Uterus (tissue), 4 donors: ENCODE measurements at places on chromosomes 4 and X. TPM values are rescaled to one million over a fixed set of nuclear protein-coding genes. Genes with fewer than 3 reads are reported as not detected.

GRCh38 chr4:169108303-169108702, 98.2 kb upstream of the CBR4 start:
- no peak for DNase-seq

GRCh38 chr4:110107866-110108265, 90.5 kb downstream of the ELOVL6 start:
- no peak for DNase-seq

GRCh38 chr4:89837385-89837992, 528 bp upstream of the SNCA start:
- peak; percentile 25 for DNase-seq

DNA sequence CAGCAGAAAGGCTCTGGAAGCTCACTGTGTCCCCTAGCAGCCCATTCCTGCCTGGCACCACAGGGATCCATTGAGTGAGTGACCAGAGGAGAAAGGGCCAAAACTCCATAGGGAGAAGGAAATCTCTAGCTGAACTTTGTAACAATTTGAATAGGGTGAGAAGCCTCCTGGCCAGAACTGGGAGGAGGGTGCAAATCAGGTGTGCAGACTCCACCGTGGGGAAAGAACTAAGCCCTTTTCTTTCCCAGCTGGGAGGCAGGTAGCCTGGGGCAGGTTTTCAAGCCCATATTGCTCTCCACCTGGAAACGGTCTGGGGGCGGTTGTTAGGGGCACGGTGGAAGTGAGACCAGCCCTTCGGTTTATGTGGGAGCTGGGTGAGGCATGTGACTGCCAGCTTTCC, 227.2 kb downstream of the SNCA start:
- no peak for DNase-seq

GRCh38 chr4:78687818-78688217, 88.3 kb upstream of the BMP2K start:
- DNase-seq = no peak

DNA sequence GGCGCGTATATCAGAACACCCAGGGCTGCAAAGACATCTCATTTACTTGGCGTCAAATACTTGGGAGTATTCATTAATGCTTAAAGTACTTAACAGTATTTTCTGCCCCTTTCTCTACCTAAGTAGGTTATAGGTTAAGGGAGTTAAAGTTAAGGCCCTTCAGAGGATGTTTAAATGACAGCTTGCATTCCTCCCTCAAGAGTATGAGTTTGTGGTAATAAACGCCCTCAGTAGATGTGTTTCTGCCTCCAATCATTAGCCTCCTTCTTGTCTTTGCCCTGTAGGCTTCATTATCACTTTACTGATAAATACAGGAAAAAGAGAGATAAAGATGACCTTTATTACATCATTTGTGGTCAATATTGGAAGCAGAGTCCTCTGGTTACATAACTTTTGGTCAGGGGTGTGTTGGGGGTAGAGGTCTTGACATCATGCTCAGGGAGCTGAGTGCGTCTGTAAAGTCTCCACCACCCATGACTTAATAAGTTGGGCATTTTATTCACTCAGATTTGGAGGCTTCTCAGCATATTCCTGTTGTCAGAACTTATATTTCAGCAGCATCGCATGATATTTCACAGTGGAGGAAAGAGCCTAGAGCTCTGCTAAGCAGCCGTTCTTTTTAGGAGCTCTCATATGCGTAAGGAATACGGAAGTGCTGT, 145.9 kb downstream of the CPE start:
- DNase-seq = no peak

- no peak for DNase-seq
Measured at GRCh38 chr4:24568425-24568824, 15.9 kb downstream of the DHX15 start.

GRCh38 chr4:186854256-186854655, 130.6 kb upstream of the FAT1 start:
- no peak for DNase-seq

GRCh38 chr4:98794565-98795205, 134.2 kb downstream of the EIF4E start:
- no peak for DNase-seq

DNA sequence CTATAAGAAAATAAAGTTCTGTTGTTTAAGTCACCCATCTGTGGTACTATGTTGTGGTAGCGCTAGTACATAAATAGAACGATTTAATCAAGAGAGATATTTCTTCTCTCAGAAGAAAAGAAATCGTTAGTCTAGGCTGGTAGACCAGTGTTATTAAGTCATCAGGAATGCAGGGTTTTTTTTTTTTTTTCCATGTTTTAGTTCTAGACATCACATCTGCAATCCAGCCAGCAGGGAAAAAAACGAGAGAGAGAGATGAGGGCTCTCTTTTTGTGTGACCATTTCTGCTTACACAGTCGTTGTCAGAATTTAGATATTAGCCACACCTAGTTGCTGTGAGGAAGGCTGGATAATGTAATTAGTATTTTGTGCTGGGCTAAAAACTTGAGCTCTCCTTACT, 417.4 kb downstream of the TMA16 start:
- no peak for DNase-seq

DNA sequence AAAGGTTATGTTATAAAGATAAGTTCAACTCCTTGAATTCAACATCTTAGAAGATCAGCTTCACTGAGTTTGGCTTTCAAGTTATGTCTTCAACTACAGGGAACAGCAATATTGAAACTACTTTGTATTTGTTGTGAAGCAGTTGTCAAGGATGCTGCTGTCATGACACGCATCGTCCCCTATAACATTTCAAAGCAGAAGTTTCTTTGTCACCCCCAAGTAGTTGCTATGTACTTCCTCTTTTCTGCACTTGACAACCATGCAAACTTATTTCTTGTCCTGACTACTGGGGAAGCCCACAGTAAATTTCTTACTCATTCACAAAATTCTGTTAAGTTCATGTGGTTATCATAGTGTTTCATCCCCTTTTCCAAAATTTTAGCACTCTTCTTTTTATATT, 14.3 kb downstream of the ANTXR2 start:
- no peak for DNase-seq

DNA sequence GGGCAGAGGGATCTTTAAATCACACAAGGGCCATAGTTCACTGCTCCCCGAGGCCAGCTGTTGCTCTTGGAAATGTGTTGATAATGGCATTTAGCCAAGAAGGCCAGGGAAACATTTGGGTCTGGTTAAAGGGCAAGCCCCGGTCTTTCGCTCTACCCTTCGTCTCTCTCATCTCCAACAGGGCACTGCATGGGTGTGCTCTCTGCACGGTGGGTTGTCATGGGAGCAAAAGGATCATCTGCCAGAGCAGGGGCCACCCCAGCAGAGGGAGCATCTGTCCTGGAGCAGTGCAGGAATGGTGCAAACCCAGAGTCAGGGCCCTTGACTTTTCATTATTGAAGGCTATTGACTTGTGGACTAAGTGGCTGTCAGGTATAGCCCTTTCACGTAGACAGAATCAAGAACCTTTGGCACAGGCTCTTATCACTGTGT, 22.7 kb upstream of the PGRMC2 start:
- no peak for DNase-seq

GRCh38 chr4:155899891-155900290, 3.6 kb upstream of the TDO2 start:
- no peak for DNase-seq

- DNase-seq = no peak
Measured at GRCh38 chrX:332496-332860, 13.9 kb upstream of the GTPBP6 start.

DNA sequence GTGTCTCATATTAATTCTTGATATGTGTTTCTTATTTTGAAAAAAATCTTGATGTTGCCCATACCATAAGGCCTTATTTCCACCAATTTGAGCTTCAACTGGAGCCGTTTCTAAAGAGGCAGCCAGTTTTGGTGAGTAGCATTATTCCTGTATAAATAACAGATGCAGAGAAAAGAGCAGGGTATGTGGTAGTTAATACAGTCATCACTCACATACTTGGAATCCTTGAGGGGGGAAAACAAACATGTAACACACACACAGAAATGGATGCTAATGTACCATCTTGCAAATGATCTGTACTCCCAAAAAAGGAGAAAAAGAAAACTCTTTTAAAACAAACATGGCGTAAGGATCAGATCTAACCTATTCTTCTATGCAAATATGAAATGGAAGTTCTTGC, 389.7 kb downstream of the GPM6A start:
- DNase-seq = no peak

- no peak for DNase-seq
Measured at GRCh38 chr4:123699880-123700771, 303.5 kb downstream of the SPRY1 start.

- no peak for DNase-seq
Measured at GRCh38 chrX:118964252-118964651, 10.2 kb upstream of the LONRF3 start.

GRCh38 chrX:54808109-54808604, 612 bp downstream of the MAGED2 start:
- DNase-seq = peak; percentile 80

DNA sequence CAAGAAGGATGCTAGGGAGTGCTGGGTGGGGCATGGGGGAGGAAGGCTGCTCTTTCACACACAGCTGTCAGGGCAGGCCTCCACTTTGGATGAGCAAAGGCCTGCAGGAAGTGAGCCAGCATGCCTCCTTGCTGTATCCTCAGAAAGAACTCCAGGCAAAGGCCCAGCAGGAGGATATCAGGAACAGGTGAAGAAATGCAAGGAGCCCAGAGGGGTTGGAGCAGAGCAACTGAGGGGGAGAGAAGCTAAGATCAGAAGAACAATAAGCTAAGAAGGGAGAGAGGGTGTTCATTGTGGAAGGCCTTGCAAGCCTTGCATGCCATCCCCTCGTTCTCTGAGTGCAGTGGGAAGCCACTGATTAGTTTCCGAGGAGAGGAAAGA, 115.1 kb downstream of the CAMK2D start:
- no peak for DNase-seq

- DNase-seq = peak; percentile 14
Measured at GRCh38 chrX:132592880-132593279, 104.0 kb upstream of the MBNL3 start.

DNA sequence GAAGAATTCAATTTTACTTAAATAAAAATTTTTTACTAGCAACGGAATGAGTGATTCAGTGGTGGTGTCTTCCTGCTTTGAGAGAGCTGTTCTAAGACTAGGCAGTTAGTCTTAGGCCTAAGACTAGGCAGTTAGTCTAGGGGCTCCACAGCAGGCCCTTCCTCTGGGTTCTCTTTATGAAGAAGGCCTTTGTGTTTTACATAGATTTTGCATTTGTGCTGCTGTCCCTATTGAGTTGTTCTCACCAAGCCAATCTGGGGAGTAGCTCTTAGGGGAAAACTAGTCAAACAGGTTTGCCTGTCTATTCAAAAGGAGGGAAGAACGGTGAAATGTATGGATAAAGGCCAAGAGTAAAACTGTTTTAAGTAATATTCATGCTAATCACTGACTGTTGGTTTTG, 7.6 kb downstream of the UGT8 start:
- DNase-seq = no peak

- peak; percentile 40 for DNase-seq
Measured at GRCh38 chrX:13397878-13398818, 78.3 kb upstream of the ATXN3L start.

DNA sequence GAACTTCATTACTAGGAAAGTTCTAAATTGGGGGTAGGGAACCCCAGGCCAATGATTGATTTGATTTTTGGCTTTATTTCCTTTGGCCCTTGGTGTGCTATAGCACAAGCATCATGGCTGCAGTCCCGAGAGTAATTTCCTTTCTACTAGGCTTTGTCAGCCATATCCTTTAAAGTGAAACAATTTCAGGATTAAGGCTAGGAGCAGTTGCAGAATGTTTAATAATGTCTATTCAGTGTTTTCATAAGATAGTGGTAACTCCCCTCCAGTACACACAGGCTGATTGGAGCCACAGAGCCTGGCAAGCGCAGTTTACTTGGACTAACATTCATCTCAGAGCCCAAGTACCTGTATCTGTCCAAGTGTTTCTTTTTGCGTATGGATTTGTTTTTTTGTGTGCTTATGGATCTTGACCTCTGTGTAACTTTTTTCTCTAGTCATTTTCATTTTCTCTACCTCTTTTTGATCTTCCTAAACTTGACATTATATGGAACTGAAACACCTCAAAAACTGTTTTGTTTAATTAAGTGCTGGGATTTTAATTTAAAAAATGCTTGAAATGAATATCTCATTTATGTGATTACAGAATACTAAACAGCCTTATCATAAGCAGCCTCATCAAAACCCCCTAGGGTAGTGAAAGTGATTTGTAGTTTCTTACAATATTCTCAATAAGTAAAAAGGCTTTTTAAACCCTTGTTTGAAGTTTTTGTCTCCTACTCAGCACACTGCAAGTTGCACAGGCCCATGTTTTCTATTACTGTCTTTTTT, 7.5 kb downstream of the STIM2 start:
- no peak for DNase-seq

- DNase-seq = no peak
Measured at GRCh38 chr4:124711471-124712371, 811 bp downstream of the ANKRD50 start.

DNA sequence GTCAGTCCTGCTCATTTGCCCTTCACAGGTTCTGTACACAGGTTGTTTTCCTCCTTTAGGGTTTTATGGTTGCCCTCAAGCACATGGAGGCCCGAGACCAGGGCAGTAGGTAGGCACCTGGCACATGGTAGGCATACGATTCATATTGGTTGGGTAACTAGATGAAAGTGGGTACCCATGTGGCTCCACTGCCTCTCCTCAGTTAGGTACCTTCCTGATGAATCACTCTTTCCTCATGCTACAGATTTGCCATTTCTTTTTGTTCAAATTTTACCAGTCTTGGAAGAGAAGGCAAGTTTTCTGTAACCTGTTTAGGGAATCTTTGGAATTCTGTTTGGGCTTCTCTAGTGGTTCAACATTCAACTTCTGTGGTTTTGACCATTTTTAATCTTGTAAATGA, 121.3 kb downstream of the FHIP1A start:
- DNase-seq = no peak

GRCh38 chr4:136742333-136742732, 790.0 kb downstream of the PCDH18 start:
- DNase-seq = no peak

GRCh38 chrX:1153940-1154339, 58.5 kb downstream of the CRLF2 start:
- DNase-seq = no peak

DNA sequence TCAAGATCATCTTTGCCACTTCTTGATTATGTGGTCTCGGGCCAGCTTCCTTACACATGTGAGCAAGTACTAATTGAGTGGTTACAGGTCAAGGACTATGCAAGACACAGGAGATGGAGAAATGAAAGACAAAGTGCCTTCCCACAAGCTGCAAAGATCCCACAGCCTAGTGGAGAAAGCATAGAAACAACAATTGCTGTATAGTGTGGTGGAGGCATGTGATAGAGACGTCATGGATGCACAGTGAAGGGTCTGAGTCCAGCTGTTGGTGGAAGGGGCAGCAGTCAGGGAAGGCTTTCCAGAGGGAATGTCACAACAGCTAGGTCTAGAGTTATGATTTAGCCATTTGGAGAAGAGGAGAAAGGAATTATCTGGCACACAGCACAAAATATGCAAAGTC, 210.6 kb downstream of the KDR start:
- no peak for DNase-seq

Gene TEX13C
- total RNA-seq = not detected

Gene CSAG2
- total RNA-seq = not detected

Gene EIF2S3
- total RNA-seq = 374 TPM

Gene DRD5
- total RNA-seq = not detected

Gene TCEAL2
- total RNA-seq = 34.9 TPM

Gene S100G
- not detected for total RNA-seq

Gene TASL
- total RNA-seq = 2.3 TPM

Gene NAA11
- total RNA-seq = not detected

Gene EVC
- total RNA-seq = 38.0 TPM

Gene NAP1L3
- total RNA-seq = 27.9 TPM

Gene OPRPN
- total RNA-seq = not detected

Gene CFP
- 0.51 TPM for total RNA-seq

Gene DAPP1
- total RNA-seq = 7.2 TPM

Gene AMTN
- not detected for total RNA-seq
